ENCODE measurements at places on chromosomes 6 and 20. TPM values are rescaled to one million over a fixed set of nuclear protein-coding genes. Genes with fewer than 3 reads are reported as not detected.

DNA sequence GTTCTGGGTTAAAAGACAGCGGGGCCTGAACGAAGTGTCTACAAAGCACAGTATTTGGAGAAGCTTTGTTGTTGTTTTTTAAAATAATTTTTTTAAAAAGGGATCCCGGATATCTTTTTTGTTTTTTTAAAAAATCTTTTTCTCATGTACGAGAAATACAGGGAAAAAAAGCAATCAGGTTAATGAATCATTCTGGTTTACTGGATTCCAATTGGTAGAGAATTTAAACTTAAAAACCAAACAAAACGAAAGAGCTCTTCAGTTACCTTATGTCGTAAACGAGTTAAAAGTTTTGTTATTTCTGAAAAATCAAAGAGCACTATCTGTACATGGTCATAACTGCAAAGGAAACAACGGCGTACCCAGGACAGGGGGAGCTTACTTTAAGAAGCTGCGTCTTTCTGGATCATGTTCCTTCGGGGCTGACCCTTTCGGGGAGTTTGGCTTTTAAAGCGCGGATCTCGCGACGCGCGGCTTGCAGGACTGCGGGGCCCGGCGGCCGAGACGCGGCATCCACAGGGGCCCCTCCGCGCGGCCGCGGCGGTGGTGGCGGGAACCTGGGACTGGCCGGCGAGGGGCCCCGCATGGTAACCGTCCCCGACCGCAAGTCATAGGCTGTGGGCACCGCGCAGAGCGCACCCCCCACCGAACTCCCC, 927 bp downstream of the IL20RA start:
- no peaks in the 10 kb centered on the region for H3K4me1 ChIP-seq
- no peaks in the 10 kb centered on the region for H3K27me3 ChIP-seq
- peak overlapping the region; percentile 86 for H3K4me3 ChIP-seq
- no peak overlapping the region for H3K27ac ChIP-seq
- no peaks in the 10 kb centered on the region for H3K36me3 ChIP-seq

DNA sequence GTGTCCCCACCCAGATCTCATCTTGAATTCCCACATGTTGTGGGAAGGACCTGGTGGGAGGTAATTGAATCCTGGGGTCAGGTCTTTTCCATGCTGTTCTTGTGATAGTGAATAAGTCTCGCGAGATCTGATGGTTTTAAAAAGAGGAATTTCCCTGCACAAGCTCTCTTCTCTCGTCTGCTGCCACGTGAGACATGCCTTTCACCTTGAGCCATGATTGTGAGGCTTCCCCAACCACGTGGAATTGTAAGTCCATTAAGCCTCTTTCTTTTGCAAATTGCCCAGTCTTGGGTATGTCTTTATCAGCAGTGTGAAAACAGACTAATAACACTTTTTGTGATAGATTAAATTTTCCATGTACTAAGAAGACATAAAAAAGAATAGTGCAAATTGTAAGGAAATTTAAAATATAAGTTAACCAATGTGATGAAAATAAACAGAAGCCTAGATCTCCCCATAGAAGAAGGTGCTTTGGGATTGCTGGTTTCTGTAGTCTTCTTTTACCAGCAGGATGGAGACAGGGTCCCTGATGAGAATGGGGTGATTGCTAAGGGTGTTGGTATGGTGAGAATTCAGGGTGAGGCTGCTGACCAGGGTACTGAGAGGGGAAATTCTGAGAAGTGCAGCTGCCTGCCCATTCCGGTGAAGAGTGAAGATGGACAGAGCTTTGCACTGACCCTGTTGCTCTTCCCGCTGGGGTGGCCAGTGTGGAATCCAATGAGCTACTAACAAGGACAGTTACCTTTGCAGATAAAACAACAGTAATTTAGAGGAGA, 50.7 kb downstream of the BMP2 start:
- no peaks in the 10 kb centered on the region for H3K27me3 ChIP-seq
- H3K36me3 ChIP-seq = no peaks in the 10 kb centered on the region
- H3K4me3 ChIP-seq = no peak overlapping the region
- no peak overlapping the region for H3K27ac ChIP-seq
- H3K4me1 ChIP-seq = no peaks in the 10 kb centered on the region

The SYTL3 gene
- polyA plus RNA-seq = 1.0 TPM

DNA sequence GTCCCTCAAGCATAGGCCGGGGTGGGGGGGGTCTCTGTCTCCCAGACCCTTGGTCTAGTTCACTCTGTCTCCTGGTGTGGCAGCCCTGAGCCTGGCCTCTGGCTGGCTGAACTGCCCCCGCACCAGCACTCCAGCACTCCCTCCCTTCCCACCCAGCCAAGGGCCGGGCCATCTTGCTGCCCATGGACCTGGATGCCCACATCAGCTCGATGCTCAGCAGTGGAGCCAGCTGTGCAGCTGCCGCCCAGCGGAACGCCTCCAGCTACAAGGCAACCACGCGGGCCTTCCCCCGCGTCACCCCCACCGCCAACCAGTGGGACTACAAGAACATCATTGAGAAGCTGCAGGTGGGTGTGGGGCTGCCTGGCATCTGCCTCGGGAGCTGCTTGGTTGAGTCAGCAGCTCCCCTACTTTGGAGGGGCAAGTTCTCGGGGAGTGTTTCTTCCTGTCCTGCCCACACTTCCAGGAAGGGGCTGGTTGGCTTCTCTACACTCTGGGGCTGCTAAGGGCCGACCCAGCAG, 28.4 kb downstream of the UQCC2 start:
- no peak overlapping the region for H3K4me3 ChIP-seq
- no peak overlapping the region for H3K27ac ChIP-seq
- no peaks in the 10 kb centered on the region for H3K27me3 ChIP-seq
- H3K36me3 ChIP-seq = no peaks in the 10 kb centered on the region

The GPR6 gene
- polyA plus RNA-seq = not detected

GRCh38 chr6:42259286-42259685, 41.6 kb upstream of the MRPS10 start:
- H3K4me3 ChIP-seq = no peak overlapping the region
- H3K27me3 ChIP-seq = no peaks in the 10 kb centered on the region
- no peaks in the 10 kb centered on the region for H3K4me1 ChIP-seq
- DNase-seq = no peak
- H3K36me3 ChIP-seq = no peaks in the 10 kb centered on the region

The FAM83B gene
- 0.63 TPM for polyA plus RNA-seq

The HEBP2 gene
- 13.3 TPM for polyA plus RNA-seq

Data from aorta (tissue), 5 donors.